ENCODE measurements at places on chromosomes 6 and 20. TPM values are rescaled to one million over a fixed set of nuclear protein-coding genes. Genes with fewer than 3 reads are reported as not detected.

Gene SLC23A2
- polyA plus RNA-seq = 6.7 TPM

Gene BNIP5
- polyA plus RNA-seq = not detected

Gene EMILIN3
- polyA plus RNA-seq = not detected

Gene DEFB114
- polyA plus RNA-seq = not detected

Gene MAPK13
- 46.4 TPM for polyA plus RNA-seq

Gene KCNK16
- polyA plus RNA-seq = not detected

Gene CST2
- not detected for polyA plus RNA-seq

Gene MAFB
- not detected for polyA plus RNA-seq

Gene FAM83C
- polyA plus RNA-seq = not detected

Gene SRMS
- polyA plus RNA-seq = not detected

Gene SLC22A3
- polyA plus RNA-seq = not detected

GRCh38 chr6:96065213-96065612 lies 49.4 kb downstream of the FUT9 start:
- H3K27me3 ChIP-seq = no peaks in the 10 kb centered on the region
- no peaks in the 10 kb centered on the region for H3K4me1 ChIP-seq
- no peak overlapping the region for H3K4me3 ChIP-seq
- no peak for DNase-seq

DNA sequence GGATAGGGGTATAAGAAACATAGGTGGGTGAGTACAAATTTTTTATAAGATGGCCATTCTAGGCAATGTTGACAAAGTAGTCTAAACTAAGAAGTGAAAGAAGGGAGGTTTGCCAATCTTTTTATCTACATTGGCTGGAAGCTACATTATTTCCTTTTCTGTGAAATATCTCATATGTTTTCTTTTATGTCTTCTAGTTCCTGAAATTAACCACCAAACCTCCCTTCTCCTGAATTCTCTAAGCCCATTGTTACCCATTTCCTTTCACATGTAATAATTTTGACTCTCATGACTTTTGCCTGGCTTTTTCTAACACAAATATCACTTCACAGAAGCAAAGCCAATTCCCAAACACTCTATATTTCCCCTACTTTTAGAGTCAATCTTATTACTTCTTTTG lies 496.2 kb upstream of the JAG1 start:
- no peak overlapping the region for H3K4me3 ChIP-seq
- H3K4me1 ChIP-seq = no peaks in the 10 kb centered on the region
- no peaks in the 10 kb centered on the region for H3K27me3 ChIP-seq
- H3K27ac ChIP-seq = no peak overlapping the region
- H3K36me3 ChIP-seq = no peaks in the 10 kb centered on the region

- H3K4me1 ChIP-seq = peaks cover 53% of the 10 kb centered on the region
- H3K36me3 ChIP-seq = no peaks in the 10 kb centered on the region
- H3K27ac ChIP-seq = no peak overlapping the region
- H3K27me3 ChIP-seq = no peaks in the 10 kb centered on the region
- no peak overlapping the region for H3K4me3 ChIP-seq
Observed at GRCh38 chr6:143549221-143549948, 37.9 kb upstream of the FUCA2 start.

GRCh38 chr6:10597499-10598001 lies 76.4 kb downstream of the GCNT2 start:
- H3K27me3 ChIP-seq = no peaks in the 10 kb centered on the region
- H3K36me3 ChIP-seq = no peaks in the 10 kb centered on the region
- no peak overlapping the region for H3K4me3 ChIP-seq

- H3K4me1 ChIP-seq = no peaks in the 10 kb centered on the region
- no peak for DNase-seq
- no peak overlapping the region for H3K27ac ChIP-seq
- H3K27me3 ChIP-seq = no peaks in the 10 kb centered on the region
- H3K4me3 ChIP-seq = no peak overlapping the region
- H3K36me3 ChIP-seq = no peaks in the 10 kb centered on the region
Observed at GRCh38 chr6:73823832-73824231, 127.8 kb downstream of the CD109 start.

GRCh38 chr6:52221302-52221701 lies 23.0 kb downstream of the IL17F start:
- no peaks in the 10 kb centered on the region for H3K27me3 ChIP-seq
- H3K4me1 ChIP-seq = no peaks in the 10 kb centered on the region
- H3K36me3 ChIP-seq = no peaks in the 10 kb centered on the region
- no peak overlapping the region for H3K4me3 ChIP-seq
- DNase-seq = no peak

DNA sequence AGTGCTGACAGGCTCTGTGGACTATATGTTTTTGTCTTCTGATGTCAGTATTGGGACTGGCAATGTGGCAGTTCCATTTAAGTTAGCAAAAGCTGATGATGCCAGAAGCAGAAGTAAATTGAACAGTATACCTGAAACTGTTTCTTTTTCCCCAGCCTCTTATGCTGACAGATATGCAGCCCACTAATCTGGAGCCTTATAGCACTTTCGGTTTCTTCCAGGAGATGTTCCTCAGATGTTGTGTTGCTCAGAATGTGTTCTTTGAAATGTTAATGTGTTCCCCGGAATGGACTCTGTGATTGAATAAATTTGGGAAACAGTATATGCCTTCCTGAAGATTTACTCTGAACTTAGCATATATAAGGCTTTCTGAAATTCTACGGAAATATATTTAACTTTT lies 80.7 kb upstream of the MRAP2 start:
- DNase-seq = no peak
- H3K4me1 ChIP-seq = no peaks in the 10 kb centered on the region
- H3K27me3 ChIP-seq = no peaks in the 10 kb centered on the region
- peaks cover 7% of the 10 kb centered on the region for H3K36me3 ChIP-seq
- no peak overlapping the region for H3K4me3 ChIP-seq

DNA sequence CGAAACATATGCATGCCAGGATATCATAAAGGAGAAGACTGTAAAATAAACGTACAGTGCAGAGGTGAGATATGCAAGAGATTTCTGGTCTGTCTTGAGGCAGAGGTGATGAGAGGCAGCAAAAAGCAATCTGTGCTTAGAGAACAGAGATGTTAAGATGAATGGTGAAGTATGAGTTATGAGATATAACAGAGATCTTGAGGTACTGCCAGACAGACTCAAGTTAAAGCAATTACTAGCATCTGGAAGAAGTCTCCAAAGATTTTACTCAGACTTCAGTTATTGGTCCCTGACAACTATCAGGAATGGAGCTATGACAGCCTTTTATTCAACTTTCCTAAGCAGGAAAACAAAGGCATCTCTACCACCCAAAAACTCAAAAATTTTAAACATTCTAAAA lies 122.8 kb upstream of the DST start:
- no peak for DNase-seq
- H3K27ac ChIP-seq = no peak overlapping the region
- H3K27me3 ChIP-seq = no peaks in the 10 kb centered on the region
- no peak overlapping the region for H3K4me3 ChIP-seq

GRCh38 chr20:44392776-44393607 lies 37.5 kb downstream of the HNF4A start:
- H3K27me3 ChIP-seq = no peaks in the 10 kb centered on the region
- no peaks in the 10 kb centered on the region for H3K36me3 ChIP-seq
- no peak for DNase-seq
- no peak overlapping the region for H3K27ac ChIP-seq
- no peak overlapping the region for H3K4me3 ChIP-seq

DNA sequence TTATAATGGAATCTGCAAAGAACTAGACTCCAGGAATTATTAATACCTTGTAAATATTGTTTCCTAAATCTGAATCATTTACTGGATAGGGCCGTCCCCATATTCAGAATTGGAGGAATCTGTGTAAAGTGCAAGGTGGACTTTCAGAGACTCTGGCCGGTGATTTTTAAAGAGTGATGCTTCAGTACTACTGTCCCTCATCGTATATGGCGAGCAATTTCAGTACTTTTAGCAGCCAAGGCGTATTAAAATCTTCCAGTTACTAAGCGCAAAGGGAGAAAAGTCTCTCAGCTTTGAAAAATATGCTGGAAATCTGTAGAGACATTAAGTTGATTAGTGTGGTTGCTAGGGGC lies 483 bp downstream of the SMIM26 start:
- no peaks in the 10 kb centered on the region for H3K27me3 ChIP-seq
- H3K36me3 ChIP-seq = peaks cover 6% of the 10 kb centered on the region
- H3K4me3 ChIP-seq = peak overlapping the region; percentile 82
- no peak for DNase-seq

- H3K36me3 ChIP-seq = no peaks in the 10 kb centered on the region
- DNase-seq = no peak
- H3K27me3 ChIP-seq = peaks cover 17% of the 10 kb centered on the region
- H3K27ac ChIP-seq = no peak overlapping the region
Observed at GRCh38 chr6:108145639-108146038, 20.2 kb upstream of the NR2E1 start.

GRCh38 chr6:116210750-116211425 lies 43.0 kb downstream of the TSPYL4 start:
- no peak overlapping the region for H3K27ac ChIP-seq
- H3K4me3 ChIP-seq = no peak overlapping the region
- no peak for DNase-seq
- H3K36me3 ChIP-seq = no peaks in the 10 kb centered on the region

DNA sequence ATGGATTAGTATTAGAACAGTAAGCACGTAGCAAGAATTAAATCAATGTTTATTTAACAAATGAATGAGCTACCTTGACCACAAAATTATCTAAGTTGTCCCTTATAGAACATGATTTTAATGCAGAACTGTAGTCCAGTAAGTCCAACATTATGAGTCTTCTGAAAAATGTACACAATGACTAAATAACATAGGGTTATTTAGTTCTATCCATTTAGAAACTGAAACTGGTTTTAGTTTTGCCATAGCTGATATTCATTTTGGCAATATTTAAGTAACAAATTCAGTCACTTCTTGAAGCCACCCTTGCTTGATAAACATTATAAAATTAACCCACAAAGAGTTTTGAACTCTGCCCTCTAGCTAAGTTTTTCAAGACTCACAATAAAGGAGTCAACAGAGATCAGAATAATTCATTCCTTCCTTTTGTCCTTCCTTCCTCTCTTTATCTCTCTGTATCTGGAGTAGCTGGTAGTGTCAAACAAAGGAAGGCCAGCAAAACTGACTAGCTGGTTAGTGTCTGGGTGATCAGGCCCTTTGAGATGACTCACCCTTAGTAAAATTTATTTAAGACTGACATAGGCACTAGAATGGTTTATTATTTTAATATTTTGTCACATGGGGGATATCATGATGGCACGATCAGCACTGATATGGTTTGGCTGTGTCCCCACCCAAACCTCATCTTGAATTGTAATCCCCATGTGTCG lies 115.1 kb downstream of the BTBD9 start:
- DNase-seq = no peak
- no peaks in the 10 kb centered on the region for H3K27me3 ChIP-seq
- H3K27ac ChIP-seq = no peak overlapping the region

GRCh38 chr6:42958125-42958524 lies 2.4 kb upstream of the GNMT start:
- no peaks in the 10 kb centered on the region for H3K36me3 ChIP-seq
- no peak overlapping the region for H3K4me3 ChIP-seq
- no peak for DNase-seq
- peaks cover 13% of the 10 kb centered on the region for H3K4me1 ChIP-seq

GRCh38 chr6:89527634-89528033 lies 94.7 kb downstream of the ANKRD6 start:
- H3K4me3 ChIP-seq = no peak overlapping the region
- no peaks in the 10 kb centered on the region for H3K27me3 ChIP-seq
- H3K36me3 ChIP-seq = no peaks in the 10 kb centered on the region

DNA sequence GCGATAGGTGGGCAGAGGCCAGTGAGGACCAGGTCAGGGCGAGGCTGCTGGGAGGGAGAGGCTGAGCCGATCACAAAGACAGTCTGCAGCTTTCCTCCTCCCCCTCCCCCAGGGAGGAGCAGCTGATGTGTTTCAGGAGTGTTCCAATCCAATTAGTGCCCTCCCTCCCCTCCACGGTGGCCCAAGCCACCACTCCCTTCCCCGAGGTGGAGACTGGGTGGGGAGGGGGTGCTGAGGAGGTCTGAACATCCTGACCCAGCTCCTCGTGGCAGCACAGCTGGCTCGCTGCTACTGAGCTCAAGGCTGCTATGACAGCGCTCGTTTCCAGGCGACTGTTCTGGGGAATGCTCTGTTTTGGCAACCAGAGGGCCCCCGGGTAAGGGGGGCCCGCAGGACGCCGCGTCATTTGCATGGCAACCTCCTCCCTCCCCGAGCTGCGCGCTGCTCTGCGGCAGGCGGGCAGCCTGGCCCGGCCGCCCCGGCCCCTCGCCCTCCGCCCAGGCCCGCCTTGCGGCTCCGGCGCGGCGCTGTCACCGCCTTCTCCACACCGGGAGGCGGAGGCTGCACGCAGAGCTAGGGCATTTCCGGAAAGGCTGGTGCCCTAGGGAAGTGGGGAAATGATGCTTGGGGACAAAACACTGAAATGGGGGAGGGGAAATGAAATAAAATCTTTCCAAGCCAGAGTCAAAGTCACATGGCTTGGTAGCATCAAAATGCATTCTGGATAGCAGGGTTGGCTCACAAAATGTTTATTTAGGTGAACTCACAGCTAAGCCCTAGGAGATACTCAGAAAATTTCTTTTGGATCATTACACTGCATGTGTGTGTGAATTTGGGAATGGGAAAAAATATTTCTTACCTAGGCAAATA lies 67.4 kb upstream of the PIM1 start:
- H3K4me3 ChIP-seq = peak overlapping the region; percentile 66
- peak; percentile 52 for DNase-seq
- no peaks in the 10 kb centered on the region for H3K27me3 ChIP-seq
- H3K27ac ChIP-seq = peak overlapping the region; percentile 68
- H3K36me3 ChIP-seq = no peaks in the 10 kb centered on the region
- peaks cover 21% of the 10 kb centered on the region for H3K4me1 ChIP-seq

GRCh38 chr20:40692240-40693011 lies 3.4 kb upstream of the MAFB start:
- no peak overlapping the region for H3K4me3 ChIP-seq
- no peak overlapping the region for H3K27ac ChIP-seq
- H3K4me1 ChIP-seq = no peaks in the 10 kb centered on the region

- H3K4me3 ChIP-seq = no peak overlapping the region
- H3K4me1 ChIP-seq = no peaks in the 10 kb centered on the region
- H3K27me3 ChIP-seq = no peaks in the 10 kb centered on the region
- no peak for DNase-seq
- no peaks in the 10 kb centered on the region for H3K36me3 ChIP-seq
Observed at GRCh38 chr6:1958257-1958656, 287.1 kb downstream of the GMDS start.

DNA sequence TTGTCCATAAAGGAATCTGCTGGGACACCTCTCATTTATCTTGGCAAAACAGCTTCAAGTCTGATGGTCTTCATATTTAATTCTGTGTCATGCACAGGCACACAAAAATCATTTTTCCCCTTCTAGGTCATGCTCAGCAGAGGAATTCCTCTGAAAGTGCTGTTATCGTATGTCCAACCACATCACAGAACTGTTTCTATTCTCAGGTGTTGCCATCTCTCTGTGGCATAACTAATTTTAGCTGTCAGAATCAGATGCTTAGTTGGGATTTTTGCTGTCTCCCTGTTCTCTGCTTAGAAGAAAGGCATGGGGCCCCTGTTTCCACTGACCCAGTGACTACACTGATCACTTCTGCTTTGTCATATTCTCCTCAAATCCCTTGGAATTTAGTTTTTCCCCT lies 608.0 kb upstream of the EPHA7 start:
- DNase-seq = no peak
- H3K36me3 ChIP-seq = no peaks in the 10 kb centered on the region
- no peaks in the 10 kb centered on the region for H3K27me3 ChIP-seq
